ENCODE measurements at places on chromosomes 1 and 21.

GRCh38 chr1:94599095-94599813 lies 57.7 kb upstream of the F3 start:
- no peak for DNase-seq

- no peak for DNase-seq
These were observed 16.4 kb downstream of the RIMS3 start for GRCh38 chr1:40648928-40649591.

- DNase-seq: no peak
These were observed 415.9 kb downstream of the PTPRC start for GRCh38 chr1:199054694-199055093.

GRCh38 chr1:39238476-39238875 lies 34.0 kb downstream of the MACF1 start:
- peak; percentile 63 for DNase-seq

- peak; percentile 51 for DNase-seq
These were observed 25.6 kb downstream of the PADI3 start for GRCh38 chr1:17274186-17275170.
